ENCODE measurements at places on chromosomes 12 and 14.

DNA sequence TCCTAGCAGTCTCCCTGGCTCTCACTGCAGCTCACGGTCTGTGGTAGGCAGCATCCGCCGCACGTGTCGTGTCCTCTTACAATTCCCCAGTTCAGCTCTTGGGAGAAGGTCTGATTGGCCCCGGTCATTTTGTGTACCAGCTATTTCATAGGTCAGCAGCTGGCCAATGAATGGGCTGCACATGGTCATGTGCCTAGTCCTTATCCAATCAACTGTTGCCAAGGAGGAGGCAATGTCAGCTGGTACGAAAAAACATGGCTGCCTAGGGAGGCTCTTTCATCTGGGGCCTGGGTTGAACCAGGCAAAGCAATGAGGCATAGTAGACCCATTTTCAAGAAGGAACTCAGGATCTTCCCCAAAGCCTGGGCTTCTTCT lies 46.1 kb downstream of the RNFT2 start:
- no peak for DNase-seq

- no peak for DNase-seq
These were observed 22.4 kb upstream of the DIO3 start for GRCh38 chr14:101538878-101539277.

DNA sequence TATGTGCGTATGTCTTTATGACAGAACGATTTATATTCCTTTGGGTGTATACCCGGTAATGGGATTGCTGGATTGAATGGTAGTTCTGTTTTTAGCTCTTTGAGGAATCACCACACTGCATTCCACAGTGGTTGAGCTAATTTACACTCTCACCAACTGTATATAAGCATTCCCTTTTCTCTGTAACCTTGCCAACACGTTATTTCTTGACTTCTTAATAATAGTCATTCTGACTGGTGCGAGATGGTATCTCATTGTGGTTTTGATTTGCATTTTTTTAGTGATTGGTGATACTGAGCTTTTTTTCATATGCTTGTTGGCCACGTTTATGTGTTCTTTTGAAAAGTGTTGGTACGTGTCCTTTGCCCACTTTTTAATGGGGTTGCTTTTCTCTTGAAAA lies 49.7 kb downstream of the FRS2 start:
- DNase-seq = no peak

DNA sequence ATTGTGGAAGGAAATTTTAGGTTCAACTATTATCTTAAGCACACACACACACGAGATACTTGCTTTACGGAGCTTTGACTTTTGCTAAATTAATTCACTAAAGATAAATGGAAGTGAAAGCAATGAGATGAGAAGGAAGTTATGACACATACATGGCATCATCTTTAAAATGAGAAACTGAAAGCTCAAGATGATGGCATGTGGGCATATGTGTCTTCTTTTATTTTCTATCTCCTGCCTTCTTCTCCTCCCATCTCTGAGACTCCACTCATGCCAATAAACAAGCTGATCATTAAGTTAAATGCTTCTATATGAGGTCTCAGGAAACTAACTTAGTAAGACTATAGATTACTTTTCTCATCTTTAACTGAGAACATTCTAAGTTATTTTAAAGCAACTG lies 216.7 kb downstream of the MED13L start:
- DNase-seq = peak; percentile 13

DNA sequence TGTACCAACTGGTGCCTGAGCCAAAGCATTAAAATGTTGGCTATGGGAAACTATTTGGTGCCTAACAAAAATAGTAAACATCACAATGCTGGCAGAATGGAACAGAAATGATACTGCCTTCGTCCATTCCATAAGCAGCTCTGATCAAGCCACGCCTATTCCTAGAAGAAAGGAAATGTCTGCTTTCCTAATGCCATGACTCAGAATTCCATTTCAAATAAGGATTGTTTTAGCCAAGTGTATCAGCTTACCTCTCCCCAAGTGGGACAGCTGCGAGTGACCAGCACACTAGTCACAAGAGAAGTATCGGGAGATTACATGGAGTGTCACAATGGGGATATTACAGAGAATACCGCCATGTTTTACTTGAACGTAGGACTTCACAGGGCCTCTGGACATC lies 38.7 kb downstream of the GLT8D2 start:
- no peak for DNase-seq

- DNase-seq = peak; percentile 63
These were observed 34.7 kb upstream of the SLC2A3 start for GRCh38 chr12:7970475-7971252.

- DNase-seq = no peak
These were observed 161.7 kb downstream of the ANO2 start for GRCh38 chr12:5783289-5783920.

Measured in GM12891 (cell line).